ENCODE measurements at places on chromosomes 11 and 22.

- no peak for DNase-seq
Observed at GRCh38 chr22:37599153-37599552, 9.5 kb upstream of the GGA1 start.

- DNase-seq = no peak
Observed at GRCh38 chr22:41387341-41387740, 5.6 kb downstream of the TEF start.

GRCh38 chr11:43360361-43361032, 1.8 kb downstream of the TTC17 start:
- DNase-seq = no peak

DNA sequence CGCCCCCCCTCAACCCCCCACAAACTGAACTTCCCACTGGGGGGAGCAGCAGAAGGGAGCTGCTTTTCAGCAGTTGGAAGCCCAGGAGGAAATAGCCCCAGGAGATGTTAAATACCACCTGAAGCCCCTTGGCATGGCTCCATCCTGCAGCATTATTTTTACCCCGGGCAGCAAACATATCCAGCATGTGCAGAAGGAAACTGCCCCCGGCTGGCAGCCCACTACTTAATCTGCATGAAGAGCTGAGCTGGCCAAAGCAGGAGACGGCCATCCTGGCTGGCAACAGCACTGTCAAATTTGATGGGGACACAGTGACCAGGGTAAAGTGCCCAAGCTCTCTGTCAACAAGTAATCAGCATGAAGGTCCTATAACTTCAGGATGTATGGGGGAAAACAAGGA, 32.0 kb downstream of the BUD13 start:
- no peak for DNase-seq

GRCh38 chr11:120135838-120136237, 2.1 kb downstream of the TRIM29 start:
- DNase-seq = no peak

- no peak for DNase-seq
Observed at GRCh38 chr11:70066136-70066520, 12.0 kb upstream of the ANO1 start.

DNA sequence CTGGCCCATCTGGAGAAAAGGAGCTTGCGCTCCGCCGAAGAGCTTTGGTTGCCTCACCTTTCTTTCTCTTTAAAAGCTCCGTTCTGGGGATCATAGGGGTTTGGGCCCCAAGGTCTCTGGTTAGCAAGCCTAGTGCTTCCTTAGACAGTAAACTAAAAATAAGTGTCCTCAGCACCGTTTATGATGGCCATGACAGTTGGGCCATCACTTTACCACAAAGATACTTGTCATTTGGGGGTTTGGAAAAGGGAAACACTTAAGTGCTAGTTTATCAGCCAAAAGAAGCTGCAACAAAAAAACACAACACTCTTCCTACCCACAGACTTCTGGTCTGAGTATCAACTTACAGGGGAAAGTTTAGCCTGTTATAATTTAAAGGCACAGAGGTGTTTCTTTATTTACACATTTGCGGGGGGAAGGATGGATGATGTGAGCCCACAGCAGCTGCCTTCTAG, 88.4 kb upstream of the CD44 start:
- no peak for DNase-seq

DNA sequence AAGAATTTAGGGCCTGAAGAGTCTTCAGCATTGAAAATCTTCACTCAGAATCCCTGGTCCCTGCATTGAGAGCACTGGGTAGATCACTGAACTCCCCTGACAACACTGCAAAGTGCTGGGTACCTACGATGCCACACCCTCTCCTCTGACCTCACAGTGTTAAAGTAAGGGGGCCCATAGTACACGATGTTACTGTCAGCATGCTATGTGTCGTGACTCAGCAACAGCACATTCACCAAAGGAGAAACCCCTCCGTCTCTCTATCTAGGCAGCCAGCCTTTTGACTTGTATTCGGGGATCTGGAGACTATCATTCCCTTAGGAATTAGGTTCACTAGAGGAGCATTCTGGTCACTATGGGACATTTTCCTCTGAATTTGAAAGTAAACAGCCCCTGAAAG, 67.4 kb upstream of the PITPNB start:
- DNase-seq = no peak

DNA sequence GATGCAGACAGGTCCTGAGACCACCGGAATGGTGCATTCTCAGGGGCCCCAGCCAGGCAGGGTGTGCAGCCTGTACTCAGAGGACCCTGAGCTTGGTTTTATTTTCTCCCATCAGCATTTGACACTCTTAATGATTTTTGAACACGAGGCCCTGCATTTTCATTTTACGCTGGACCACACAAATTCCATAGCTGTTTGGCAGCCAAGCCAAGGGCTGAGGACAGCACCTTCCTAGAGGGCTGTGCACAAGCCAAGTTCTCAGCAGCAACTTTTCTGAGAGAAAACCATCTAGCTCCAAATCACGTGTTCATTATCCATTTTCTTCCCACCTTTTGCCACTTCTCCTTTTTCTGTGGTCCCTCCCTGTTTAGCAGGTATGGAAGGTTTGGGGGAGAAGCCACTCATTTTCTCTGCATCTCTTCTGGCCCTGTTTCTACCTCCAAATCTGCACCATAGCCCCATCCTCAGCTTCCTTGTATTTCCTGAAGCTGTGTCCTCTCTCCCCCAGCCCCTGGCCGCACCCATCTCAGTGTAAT, 60.4 kb downstream of the TRAF6 start:
- no peak for DNase-seq

Measured in HS-27A (cell line).